ENCODE measurements at places on chromosomes 2 and 18.

DNA sequence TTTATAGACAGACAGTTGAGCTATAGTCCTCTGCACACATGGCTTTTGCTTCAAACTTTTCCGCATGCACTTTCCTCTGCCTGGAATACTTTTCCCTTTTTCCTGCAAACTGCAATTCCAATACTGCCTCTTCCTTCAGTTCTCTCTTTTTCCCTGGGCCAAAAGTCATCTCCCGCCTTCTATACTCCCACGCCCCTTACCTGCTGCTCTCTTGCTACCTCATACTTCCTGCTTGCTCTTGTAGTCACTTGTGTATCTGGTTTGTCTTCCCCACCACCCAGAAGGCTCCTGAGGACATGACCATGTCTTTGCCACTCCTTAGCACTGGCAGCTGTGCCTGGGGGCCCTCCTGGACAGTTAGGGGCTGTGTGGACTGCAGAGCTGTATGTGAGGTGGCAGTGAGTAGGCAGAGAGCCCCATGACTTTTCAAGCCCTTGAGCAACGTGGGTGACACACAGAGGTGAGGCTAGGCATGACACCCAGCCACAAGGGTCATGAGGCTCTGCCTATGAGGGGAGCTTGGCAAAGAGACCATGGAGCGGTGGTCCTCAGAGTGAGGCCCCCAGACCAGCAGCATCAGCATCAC lies 23.2 kb downstream of the SPEG start:
- no peak for DNase-seq

- no peak for DNase-seq
Measured at GRCh38 chr2:174399171-174399570, 3.6 kb downstream of the SCRN3 start.

- DNase-seq = no peak
Measured at GRCh38 chr18:72692086-72692485, 147.9 kb upstream of the CBLN2 start.

DNA sequence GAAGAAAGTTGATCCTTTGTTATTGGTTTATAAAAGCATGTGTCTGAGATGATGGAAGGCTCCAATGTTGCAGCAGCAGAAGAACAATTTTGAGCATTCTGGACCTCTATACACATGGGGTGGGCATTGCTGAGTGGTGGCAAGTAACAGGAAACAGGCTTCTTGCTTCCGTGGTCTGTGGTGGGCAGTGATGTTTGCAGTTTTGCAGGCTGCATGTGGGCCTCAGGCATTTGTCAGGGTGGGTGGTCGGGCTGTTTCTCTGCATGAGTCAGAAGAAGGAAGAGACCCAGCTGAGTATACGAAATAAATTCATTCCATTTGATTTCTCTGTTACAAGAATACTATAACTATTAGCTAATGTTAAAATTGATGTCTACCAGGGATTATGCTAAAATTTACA lies 239.5 kb upstream of the COL3A1 start:
- DNase-seq = no peak

DNA sequence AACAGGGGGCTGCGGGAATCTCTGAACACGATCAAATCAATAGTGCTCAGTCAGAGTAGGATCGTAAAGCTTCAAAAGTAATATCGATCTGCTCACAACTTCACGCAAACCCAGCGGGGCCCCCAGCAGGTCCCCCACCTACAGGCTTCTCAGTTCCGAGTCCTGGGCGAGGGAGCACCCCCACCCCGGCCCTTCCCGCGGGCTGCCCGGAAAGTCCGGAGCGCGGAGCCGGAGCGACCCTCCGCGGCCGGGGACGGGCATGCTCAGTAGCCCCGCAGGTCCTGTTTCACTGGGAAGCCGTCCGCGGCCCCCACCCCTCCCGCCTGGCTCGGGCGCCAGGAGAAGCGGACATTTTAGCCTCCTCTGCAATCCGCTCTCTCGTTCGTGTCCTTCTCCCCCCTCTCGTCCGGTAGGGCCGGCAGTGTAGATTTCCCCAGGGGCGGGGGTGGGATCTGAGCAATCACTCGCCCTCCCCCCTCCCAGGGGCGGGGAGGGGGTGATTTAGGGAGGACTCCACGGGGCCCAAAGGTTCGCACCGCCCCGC lies 3.3 kb upstream of the SPRED2 start:
- DNase-seq = peak; percentile 86

DNA sequence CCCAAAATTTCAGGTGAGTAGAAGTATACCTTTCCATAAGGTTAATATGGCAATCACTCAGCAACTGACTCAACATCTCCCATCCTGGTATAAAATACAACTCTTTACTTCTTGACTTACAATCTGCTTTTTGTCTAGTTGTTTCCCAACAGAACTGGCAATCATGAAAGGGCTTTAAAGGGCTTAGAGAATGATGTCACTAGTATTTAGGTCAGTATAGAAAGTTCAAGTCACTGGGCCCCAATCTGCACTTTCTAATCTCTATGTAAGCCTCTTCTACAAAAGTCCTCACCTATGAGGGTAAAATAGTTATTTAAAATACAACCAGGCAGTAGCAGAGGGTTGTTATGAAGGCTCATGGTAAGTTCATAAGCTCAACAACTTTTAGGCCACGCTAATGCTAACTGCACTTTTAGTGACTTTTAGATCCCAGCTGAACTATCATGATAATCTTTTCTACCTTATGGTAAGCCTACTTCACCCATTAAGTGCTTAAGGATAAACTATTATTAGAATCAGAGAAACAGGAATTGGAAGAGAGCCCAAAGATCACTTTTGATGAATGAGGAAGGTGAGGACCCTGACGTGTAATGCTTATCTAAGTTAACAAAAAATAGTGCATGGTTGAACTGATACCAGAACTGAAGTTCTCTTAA lies 79.6 kb downstream of the GORASP2 start:
- no peak for DNase-seq

GRCh38 chr2:134107402-134107801 lies 146.5 kb upstream of the MGAT5 start:
- no peak for DNase-seq

- DNase-seq = no peak
Measured at GRCh38 chr2:236121546-236121945, 46.6 kb downstream of the GBX2 start.

- no peak for DNase-seq
Measured at GRCh38 chr2:134432435-134432883, 178.6 kb downstream of the MGAT5 start.

DNA sequence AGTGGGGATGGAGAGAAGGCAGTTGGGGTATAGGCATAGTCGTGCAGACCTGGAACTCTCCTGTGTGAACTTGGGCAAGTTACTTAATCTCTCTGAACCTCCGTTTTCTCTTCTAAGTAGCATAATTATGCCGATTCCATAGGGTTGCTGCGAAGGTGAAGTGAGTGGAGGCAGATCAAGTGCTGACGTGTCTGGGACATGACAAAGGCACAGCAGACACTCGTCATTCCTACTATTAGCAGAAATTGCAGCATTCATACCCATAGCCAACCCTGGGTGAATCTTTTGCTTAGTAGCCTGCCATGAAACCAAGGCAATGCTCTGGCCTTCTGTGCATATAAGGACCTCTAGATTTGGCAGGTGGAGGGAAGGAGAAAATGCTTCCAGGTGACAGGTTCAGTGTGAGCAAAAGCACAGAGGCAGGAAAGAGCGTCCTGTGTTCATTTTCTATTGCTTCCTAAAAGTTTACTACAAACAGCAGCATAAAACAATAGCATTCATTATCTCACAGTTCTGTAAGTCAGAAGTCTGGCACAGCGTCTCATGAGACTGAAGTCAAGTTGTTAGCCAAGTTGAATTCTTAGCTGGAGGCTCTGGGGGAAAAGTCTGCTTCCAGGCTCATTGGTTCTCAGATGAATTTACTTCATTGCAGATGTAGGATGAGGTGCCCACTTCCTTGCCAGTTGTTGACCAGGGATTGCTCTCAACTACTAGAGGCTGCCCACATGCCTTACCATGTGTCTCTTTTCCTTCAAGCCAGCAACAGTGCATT lies 77.8 kb downstream of the CTIF start:
- no peak for DNase-seq

GRCh38 chr18:47748847-47749599 lies 181.4 kb downstream of the SMAD2 start:
- peak; percentile 64 for DNase-seq

DNA sequence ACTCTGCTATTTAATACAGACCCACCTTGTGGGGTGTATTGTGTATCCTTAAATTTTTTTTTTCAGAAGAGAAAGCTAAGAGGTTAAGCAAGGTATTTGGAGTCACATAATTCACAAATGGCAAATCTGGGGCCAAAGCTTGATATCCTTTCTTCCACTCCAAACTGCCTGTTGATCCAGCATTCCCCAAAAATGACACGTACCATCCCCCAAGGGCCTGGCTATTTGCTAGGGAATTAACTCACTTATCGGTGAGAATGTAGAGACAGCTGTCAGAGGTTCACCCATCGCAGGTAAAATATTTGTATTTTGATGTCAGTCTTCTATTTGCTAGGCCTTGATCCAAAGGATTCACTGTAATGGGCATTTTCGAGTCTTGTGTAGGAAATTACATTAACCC lies 103.6 kb upstream of the FZD7 start:
- no peak for DNase-seq

Data from hippocampal formation (tissue), 2 donors.